ENCODE measurements at places on chromosomes 6 and 20.

GRCh38 chr20:63641146-63641791, 12.0 kb downstream of the STMN3 start:
- peak; percentile 77 for DNase-seq

- no peak for DNase-seq
Measured at GRCh38 chr6:84362193-84362821, 134.9 kb upstream of the CEP162 start.

- no peak for DNase-seq
Measured at GRCh38 chr6:53029761-53030160, 34.7 kb upstream of the GSTA4 start.

DNA sequence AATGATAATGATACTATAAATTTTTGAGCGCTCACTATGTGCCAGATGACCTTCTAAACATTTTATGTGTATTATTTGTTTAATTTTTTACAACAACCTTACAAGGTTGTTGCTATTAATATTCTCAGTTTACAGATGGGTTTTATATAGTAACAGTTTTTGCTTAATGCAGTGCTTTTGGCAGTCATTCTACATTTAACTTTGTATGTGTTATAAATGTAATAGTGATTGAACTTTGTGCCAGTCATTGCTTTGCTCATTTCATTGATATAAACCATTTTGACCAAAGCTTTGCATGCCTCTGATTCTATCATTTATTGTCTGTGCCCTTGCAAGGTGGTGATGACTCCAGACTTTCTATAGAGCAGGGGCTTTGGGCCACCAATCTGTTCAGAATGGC, 206.3 kb upstream of the LAMP5 start:
- DNase-seq = no peak

DNA sequence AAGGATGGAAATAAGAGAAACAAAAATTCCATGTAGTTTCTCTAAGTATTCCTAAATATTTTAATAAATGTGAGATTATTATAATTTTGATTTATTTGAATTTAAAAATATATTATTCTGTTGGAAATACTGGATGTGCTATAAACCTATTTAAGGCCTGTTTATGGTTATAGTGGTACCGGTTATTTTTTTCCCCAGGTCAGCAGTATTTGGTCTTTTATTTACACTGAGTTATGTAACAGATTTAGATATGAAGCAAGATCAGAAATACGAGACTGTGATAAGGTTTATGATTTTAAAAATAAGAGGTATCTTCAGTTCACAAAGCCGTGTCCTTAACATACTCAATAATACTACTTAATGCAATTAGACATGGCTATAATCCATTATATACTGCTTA, 634.3 kb upstream of the POU3F2 start:
- DNase-seq = no peak

DNA sequence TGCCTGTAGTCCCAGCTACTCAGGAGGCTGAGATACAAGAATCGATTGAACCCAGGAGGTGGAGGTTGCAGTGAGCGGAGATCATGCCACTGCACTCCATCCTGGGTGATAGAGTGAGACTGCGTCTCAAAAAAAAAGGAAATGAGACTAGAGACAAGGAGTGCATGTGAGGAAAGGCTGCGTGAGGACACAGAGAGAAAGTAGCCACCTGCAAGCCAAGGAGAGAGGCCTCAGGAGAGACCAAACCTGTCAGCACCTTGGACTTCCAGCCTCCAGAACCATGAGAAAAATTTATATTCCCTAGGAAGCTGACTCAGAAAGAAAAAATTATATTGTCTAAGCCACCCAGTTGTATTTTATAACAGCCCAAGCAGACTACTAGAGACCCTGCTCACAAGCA, 7.4 kb upstream of the BEND3 start:
- DNase-seq = no peak

- no peak for DNase-seq
Measured at GRCh38 chr6:4212588-4212987, 77.2 kb upstream of the ECI2 start.

- DNase-seq = no peak
Measured at GRCh38 chr6:44485601-44486401, 98.3 kb downstream of the CDC5L start.

- peak; percentile 62 for DNase-seq
Measured at GRCh38 chr6:44117397-44118128, 9.7 kb downstream of the MRPL14 start.

DNA sequence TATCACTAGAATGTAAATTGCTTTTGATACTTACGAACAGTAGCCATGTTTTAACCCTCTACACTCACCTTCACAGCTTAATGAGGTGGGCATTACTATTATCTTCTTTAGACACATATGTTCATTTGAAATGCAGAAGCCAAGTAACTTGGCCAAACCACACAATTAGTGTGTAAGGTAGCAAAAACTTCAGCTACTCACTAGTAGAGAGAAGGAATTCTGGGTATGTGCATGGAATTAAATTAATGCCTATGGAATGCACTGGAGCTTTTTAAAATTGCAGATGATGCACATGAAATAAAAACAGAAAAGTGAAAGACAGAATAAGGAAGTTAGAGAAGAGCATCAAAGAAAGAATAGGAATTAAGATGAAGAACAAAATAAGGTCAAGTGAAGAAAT, 494.0 kb downstream of the ADGRB3 start:
- no peak for DNase-seq

- DNase-seq = no peak
Measured at GRCh38 chr6:161836643-161837448, 563.0 kb upstream of the AGPAT4 start.

GRCh38 chr6:33276864-33277662, at the start of gene B3GALT4:
B3GALT4 (plus strand) TSS chr6:33277123; CDS start chr6:33277420, 297 bp downstream.
- peak; percentile 85 for DNase-seq

DNA sequence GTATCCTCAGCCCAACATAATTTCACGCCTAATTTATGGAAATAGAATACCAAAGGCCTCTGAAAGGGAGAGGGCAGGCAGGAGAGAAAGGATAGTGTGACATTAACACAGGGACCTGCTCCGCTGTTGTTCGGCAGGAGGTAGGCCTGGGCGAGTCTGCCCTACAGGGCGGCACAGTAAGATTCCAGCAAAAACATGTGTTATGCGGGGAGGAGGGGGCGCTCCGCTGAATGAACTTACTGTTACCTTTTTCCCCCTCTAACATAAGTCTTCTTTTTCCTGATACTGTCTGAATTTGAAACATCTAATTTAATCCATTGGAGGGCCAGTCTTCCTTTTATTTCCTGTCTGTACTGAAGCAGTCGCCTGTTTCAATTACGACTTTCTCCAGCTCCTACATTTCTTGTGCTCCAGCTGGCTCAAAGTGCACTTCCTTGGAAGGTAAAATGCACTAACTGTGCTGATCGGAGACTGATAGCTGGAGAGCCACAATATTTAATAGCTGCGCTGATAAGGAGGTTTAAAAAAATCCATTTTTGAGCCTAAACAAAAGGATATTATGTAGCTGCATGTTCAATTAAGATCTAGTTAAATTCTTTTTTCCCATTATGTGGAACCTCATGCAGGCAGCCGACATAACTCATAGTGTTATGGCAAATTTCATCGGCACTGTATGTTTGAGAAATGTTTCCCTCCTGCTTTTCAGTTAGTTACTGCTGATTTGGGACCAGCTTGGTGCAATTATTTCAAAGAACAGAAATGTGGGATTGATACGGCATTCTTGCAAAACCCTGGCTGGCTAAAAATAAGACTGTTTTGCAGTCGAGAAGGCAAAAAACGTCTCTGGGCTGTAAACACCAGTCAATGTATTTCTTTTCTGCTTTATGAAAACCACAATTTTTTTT, 193.0 kb downstream of the FOXC1 start:
- DNase-seq = no peak

DNA sequence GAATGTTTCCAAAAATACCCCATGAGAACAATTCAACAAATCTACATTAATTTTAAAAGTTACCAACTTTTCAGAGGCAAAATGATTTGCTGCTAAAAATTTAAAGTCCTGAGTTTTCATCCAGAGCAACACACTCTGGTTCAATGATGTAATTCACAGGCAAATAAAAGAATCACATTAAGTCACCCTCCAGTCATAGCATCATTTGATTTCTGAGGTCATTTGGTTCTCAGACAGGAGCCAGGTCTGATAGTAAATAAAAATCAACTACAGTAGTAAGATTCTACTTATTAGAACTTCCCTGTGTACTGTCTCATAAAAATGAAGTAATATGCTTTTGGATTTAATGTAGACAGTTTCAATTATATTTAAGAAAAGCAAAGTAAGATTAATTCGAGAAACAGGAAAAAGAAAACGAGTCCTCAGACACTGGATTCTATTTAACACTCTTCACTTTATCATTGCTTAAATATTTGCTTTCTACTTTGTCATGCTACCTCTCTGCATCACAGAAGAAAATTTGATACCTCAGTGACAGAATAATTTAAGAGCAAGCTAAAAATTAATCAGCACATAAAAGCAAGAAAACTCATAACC, 25.8 kb downstream of the MAP7 start:
- no peak for DNase-seq

- DNase-seq = no peak
Measured at GRCh38 chr6:30837870-30838269, 46.4 kb upstream of the DDR1 start.

GRCh38 chr6:70894001-70894400, 62.9 kb downstream of the B3GAT2 start:
- DNase-seq = no peak

Measured in lower lobe of right lung (tissue), 2 donors.